Activated CD8-positive, alpha-beta memory T cell treated with anti-CD3 and anti-CD28 coated beads, Interleukin-2, amount 50 U/mL, for 48 hours (primary cell): ENCODE measurements at places on chromosomes 4 and X.

DNA sequence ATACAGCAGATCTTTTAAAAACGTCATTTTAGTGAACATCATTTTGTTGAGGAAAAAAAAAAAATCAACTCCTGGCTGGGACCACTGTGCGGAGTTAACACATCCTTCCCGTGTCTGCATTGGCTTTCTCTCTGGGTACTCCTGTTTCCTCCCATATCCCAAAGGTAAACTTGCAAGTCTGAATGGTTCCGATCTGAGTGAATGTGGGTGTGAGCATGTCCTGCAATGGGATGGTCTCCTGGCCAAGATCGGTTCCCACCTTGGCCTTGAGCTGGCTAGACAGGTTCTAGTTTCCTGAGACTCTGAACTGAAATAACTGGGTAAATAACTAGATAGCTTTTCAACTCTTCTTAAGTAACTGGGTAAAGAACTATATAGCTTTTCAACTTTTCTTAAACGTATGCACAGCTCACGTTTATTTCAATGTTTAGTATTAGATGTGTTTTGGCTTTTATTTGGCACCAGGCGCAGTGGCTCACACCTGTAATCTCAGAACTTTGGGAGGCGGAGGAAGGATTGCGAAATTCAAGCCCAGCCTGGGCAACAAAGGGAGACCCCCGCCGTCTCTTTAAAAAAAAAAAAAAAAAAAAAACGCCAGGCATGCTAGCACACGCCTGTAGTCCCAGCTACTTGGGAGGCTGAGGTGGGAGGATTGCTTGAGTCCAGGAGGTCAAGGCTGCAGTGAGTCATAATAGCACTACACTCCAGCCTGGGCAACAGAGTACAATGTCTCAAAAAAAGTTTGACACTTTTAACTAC lies 14.0 kb downstream of the RBMX start:
- DNase-seq = no peak

DNA sequence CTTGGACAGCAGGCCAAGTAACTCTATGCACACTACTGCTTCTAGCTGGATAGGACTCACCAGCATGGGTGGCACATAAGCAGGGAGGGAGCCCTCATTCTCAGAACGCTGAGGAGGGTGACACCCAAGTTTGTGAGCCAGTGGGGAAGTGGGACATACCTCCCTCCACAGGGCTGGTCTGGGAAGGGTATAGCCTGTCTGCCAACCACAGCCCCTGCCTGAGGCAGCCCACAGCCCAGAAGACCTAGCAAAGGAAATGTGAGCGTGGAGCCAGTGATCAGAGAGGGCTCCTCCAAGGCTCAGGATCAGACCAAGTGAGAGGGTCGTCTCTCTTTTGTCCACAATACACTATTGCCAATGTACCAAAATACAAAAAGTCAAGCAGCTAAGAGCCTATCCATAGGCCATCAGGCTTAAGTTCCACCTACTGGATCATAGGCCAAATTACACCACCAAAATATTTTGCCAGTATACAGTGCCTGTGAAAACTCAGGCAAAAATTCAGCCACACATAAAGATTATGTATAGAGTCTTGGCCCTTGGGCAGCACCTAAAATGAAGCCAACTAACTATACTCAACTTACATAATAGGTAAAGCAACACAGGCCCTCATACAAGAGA lies 1203.1 kb downstream of the PCDH18 start:
- no peak for DNase-seq

GRCh38 chrX:107684956-107685385 lies 56.7 kb downstream of the PRPS1 start:
- DNase-seq = no peak

GRCh38 chrX:41347186-41347585 lies 13.2 kb downstream of the DDX3X start:
- DNase-seq = no peak

GRCh38 chr4:40954088-40954668 lies 204.4 kb downstream of the NSUN7 start:
- DNase-seq = no peak

DNA sequence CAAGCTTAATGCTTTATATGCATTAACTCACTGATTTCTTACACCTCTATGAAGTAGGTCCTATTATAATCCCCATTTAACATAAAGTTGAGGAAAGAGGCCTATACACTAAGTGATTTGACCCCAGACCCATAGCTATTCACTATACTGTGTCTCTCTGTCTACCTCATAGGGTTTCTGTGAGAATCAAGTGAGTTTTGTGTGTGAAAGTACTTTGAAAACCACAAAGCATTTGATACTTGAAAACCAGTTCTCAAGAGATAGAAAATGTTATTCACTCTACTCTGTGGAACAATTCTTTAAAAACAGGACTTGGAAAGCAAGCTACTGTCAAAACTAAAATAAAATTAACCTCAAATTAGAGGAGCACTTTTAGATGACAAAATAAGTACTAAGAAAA lies 35.0 kb downstream of the SHROOM3 start:
- no peak for DNase-seq

- no peak for DNase-seq
These were observed 67.8 kb upstream of the FAM47B start for GRCh38 chrX:34874763-34875162.

- no peak for DNase-seq
These were observed 81.1 kb upstream of the AADAT start for GRCh38 chr4:170170861-170171260.

DNA sequence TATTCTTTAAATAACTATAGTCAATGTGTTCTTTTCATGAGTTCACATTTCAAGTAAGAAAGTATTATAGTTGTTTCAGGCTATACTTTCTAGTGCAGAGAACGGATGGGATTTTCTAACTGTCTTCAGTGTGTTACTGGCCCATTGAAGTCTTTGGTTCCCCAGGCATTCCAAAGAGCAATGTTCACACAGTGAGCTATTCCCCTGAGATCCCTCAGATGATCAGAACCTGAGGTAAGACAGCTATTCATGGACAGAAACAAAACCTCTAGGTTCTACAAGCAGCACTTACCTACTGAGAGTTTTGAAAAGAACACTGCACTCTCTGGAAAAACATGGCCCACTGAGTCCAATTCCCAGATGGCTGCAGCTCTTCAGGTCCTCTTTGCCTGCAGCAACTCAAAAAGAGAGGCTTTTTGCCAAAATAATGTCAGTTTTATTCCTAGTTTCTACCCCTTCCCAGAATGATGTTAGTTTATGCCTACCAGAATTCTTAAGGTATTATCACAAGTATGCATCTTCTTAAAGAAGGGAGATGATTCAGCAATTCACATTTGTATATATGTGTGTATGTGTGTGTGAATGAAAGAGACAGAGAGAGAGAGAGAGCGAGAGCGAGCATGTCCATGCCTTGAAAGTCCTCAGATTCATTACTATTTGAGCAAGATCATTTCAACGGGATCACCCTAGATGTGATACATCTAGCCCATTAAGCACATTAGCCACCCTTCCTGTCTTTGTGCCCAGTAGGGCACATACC lies 146.1 kb downstream of the PDHA2 start:
- no peak for DNase-seq

GRCh38 chrX:133804072-133804471 lies 181.3 kb downstream of the GPC3 start:
- no peak for DNase-seq

- peak; percentile 53 for DNase-seq
These were observed 4.5 kb downstream of the NBDY start for GRCh38 chrX:56733459-56734046.

DNA sequence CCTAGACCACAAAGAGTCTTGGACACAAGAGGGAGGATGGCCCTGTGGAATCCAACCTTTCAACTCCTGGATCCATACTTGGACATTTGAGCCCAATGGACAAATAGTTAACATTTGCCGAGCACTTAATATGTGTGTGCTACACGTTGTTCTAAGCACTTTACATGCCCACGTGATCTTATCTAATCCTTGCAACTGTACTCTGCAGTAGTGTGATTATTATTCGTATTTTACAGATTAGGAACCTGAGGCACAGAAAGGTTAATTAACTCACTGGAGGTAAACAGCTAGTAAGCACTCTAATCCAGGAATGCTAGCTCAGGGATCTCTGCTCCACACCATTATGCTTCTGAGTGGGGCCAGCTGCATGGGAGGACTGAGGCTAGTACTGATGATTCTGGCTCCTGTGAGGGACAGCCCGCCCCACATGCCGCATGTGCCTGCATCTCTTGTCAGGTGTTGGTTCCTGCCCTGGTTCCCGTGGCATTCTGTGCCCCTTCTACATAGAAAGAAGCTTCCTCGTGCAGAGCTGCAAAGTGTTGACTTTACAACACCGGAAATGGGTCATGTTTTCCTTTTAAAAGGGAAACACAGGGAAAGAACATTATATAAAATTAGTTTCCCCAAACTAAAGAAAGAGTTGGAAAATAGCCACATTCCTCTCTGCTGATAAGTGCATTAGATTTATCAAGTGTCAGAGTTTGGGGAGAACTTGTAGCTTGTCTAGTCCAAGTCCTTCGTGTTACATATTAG lies 34.8 kb downstream of the PLAC1 start:
- no peak for DNase-seq

DNA sequence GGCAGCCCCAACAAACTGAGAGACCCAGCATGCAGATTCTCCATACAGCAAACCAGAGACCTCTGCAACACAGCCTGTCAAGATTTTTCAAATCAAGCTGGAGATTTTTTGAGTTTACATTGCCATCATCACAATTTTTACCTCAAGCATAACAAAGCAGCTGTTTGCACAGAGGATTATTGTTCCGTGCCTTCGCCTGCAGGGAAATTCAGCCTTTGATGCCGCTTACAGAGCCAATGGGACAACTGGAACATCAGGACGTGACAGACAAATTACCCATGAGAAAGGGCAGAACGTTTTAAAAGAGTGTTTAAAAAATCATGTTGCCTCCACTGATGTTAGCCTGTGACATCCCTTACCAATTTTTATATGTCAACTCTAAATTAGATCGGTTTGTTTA lies 363.7 kb downstream of the FBXW7 start:
- DNase-seq = no peak

DNA sequence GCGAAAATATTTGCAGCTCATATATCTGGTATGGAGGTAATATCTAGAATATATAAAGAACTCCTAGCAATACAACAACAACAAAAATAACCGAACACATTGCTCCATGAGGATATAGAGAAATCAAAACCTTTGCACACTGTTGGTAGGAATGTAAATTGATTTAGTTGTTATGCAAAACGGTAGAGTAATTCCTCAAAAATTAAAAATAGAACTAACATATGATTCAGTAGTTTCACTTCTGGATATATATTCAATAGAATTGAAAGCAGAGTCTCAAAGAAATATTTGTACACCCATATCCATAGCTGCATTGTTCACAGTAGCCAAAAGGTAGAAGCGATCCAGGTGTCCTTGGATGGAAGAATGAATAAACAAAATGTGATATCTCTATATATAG lies 203.0 kb upstream of the CNKSR2 start:
- no peak for DNase-seq

DNA sequence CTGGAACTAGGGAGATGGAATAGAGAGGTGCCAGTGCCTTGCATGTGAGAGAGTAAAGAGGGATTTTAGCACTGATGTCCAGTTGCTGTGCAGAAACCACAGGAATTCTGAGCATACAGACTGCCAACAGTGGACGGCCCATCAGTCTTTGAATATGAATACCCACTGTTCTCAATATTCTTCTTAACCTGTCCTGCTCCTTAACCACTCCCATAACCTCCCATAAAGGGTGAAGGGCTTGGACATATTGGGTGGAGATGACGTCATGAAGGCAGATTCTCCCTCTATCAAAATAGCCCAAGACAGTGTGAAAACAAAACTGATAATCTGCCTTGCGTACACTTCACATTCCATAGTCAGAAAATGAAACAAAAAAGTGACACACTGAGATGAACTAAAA lies 1313.7 kb upstream of the PABPC4L start:
- DNase-seq = no peak

DNA sequence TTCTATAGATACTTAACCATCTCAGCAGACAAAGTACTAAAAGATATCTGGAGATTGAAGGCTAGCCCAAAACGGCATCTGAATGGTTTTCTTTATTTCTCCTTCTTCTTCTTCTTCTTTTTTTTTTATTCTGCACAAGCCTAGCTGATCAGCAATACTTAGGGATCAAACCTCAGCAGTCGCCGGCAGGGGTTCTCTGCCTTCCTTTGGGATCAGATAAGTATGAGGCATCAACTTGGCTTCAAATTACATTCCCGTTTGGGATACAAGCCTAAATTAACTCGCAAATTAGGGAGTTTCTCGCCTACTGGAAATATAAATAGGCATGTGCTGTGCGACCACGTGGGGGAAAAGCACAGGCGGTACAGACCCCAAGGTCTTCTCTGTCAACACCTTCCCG lies 730 bp downstream of the CT55 start:
- no peak for DNase-seq

- DNase-seq = no peak
These were observed 65.6 kb downstream of the MCF2 start for GRCh38 chrX:139642241-139642927.

DNA sequence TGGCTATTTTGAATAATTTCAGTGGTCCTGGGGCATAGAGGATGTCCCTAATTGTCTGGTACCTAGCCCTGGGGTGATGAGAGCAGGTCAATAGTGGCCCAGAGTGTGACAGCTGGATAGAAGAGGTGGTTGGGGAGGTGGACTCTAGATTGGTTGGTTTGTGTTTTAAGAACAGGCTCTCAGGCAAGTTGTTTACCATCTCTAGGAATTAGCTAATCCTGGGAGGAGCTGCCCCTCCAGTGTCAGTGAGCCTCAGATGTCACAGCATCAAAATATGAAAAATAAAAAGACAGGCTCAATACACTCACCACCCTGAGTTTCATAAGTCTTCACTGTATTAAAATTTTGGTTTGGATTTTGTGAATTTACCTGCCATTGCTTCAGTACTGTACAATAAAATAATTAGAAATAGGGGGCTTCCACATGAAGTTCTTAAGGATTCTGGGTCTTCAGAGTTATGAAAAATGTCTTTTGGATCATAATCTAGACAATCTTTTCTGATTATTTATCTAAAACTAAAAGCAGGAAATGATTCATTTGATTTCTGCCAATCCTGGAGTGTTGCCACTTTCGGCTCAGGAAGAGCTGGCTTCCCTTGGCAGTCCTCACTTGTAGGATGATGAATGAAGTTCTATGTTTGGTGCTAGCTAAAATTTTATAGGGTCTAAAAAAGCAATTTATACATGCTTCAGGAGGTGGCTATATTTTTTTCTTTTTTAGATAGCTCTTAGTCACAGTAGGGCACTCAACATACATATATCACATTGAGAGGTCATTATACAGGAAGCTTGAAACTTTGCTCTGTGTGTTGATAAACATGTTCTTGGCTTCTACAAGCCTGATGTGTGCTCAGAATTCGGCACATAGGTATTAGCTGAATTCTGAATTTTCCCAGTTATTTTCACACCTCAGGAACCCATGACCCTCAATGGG lies 395.1 kb downstream of the RAB28 start:
- no peak for DNase-seq

DNA sequence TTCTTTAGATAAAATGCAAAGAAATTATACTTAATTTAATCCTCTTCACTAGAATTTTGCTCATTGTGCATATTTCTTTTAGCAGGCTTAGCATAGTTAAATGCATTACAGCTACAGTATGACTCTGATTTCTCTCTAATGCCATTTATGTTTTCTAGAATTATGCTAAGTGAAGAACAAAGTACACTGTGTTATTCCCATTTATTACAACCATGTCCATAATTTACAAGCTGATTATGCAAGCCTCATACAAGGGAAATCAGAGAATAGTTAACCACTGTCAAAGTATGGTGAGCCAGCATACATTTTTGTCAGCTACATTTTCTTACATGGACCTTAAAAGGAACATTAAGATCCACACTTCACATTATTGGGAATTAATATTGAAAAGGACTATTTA lies 99.1 kb downstream of the MAB21L2 start:
- DNase-seq = no peak
